ENCODE measurements at places on chromosomes 3 and 15. TPM values are rescaled to one million over a fixed set of nuclear protein-coding genes. Genes with fewer than 3 reads are reported as not detected.

DNA sequence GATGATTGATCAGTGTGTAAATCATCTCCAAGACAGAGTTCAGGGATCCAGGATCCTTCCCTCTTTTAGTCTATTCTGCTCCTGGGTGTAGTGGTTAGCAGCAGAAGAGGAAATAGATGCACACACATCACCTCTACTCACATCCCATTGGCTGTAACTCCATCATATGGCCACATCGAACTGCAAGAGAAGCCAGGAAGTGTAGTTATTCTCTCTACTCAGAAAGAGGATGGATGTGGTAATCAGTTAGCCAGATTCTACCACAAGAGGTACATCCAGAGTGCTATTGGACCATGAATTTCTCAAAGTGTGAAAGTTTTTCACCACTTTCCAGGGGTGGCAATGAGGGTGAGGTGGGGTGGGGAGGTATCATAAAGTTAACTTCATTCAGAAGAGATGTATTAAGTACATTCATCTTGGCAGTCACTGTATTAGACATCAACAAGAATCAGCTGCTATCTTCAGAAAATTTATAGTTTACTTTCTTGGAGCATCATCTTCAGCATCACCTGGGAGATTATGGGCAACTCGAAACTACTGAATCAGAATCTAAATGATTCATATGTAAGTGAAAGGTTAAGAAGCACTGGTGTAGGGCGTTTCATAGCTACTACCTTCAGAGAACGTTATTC, 60.6 kb upstream of the GAP43 start:
- DNase-seq: no peak

GRCh38 chr3:100537646-100538338, 45.4 kb downstream of the TMEM45A start:
- DNase-seq: no peak

Gene STIMATE
- total RNA-seq: 14.5 TPM

GRCh38 chr15:57324944-57325679, 51.2 kb upstream of the CGNL1 start:
- no peak for DNase-seq

DNA sequence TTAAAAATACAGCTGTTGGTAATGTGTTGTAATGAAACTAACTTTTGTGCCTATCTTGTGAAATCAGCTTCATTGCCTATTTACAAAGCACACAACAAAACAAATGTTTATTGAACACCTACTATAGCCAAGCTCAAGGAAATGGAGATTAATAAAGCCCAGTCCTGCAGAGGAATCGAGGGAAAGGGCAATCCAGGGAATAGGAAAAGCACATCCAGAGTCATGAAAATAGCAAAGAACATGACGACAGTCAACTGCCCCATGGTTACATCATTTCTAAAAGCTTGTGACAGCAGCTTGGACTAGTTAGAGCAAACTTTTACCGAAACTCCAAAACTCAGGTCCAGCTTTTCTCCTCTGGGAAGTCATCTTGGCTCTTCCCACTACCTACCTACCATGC, 157.3 kb downstream of the LIPC start:
- no peak for DNase-seq

- no peak for DNase-seq
Observed at GRCh38 chr3:10549617-10550230, 44.3 kb upstream of the ATP2B2 start.

DNA sequence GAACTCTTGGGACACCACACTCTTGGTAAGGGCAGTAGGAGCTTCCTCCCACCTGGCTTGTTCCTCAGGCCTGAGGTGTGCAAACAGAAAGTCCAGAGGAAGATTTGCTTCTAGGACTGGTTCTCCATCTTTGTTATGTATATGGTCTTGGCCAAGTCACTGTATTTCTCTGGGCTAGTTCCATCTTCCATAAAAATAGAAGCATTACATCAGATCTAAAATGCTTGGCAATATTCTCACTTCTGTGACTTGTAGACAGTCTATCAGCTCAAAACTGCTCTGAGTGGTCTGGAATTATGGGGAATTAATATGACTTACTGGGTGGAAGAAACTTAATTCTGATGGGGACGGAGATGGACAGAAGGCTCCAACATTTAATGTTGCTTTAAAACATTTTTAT, 55.2 kb downstream of the TMEM108 start:
- no peak for DNase-seq

DNA sequence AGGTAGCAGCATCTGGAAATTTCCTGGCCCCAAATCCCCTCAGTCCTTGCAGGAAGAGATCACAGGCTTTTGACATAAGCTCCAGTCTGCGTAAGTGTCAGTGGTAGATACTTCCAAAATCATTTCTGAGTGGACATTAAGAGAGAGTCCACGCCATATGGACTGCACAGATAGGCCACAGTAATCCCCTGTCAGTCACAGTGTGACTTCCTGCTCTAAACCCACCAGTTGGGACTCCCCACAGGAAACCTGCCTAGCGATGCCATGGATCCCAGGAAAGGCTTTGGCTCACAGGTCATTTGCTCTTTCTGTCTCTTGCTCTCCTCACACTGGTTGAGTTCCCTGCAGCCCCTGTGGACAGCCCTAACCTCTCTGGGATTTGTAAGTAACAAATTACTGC, 28.8 kb upstream of the MKRN3 start:
- no peak for DNase-seq

DNA sequence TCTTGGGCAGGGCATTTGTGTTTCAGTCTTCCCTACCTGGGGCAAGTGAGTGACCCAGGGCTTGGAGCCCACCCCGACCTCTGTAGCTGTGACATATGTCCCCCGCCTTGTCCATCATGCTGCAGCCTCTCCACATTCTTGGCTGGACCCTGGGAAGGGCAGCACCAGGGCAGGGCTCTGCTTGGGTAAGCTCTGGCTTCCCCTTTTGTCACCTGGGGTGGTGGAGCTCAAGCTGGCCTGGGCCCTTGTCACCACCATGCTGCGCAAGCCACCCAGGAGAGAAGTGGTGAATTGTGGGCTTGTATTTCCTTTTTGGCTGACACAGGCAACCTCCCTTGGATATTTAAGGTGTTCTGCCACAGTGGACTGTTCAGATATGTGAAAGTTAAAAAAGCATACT, 29.3 kb downstream of the SPSB4 start:
- no peak for DNase-seq

GRCh38 chr3:172511783-172512762, 11.2 kb downstream of the TNFSF10 start:
- DNase-seq: no peak

DNA sequence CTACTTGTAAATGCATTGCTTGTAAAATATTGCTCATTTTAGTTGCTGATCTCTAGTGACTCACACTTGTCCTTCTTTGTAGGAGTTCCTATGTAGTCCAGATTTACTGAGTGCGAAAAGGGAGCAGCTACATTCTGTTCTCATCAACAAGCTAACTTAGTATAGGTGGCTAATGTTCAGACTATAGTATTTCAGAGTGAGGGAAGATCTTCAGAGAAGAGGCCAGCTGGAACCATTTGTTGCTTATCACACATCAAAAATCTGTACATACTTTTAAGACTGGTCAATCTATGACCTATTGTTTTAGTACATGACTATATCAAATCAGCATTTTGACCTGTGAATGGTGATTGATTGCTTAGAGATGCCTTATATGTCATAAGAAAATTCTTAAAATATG, 71.3 kb upstream of the THSD4 start:
- DNase-seq: no peak

DNA sequence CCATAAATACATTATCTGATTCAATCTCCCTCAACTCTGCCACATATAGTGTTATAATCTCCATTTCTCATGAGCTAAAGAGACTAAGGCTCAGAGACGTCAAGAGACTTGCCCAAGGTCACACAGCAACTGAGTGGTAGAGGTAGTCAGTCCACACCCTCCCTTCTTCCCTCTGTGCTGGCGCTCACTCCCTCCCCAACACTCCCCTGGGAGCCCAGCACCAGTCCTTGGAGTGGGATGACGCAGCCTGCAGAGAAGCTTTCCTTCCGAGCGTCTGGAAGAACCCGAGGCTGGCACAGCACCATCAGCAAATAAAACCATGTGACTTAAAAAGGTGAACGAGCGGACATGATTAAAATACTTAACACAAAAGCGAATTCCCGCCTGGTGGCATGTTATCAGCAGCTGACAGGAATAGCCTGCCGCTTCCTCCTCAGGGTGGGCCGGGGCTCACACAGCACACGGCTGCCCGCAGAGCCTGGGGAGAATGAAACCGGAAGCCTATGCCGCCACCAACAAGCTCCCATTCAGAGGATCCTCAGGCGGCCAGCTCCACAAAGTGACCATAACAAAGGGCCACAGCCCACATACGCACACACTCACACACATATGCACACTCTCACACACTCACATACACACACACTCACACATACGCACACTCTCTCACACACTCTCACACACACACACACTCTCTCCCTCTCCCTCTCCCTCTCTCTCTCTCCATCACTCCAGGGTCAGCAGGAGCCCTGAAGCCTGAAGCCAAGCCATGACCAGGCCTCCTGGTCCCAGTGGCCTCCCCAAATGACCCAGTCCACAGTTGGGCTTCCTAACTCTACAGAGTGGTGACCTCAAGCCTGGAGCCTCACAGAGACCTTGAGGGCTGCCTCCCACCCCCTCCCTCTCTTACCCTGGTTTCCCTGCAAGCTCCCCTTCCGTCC, 120.5 kb downstream of the XXYLT1 start:
- DNase-seq: peak; percentile 66

DNA sequence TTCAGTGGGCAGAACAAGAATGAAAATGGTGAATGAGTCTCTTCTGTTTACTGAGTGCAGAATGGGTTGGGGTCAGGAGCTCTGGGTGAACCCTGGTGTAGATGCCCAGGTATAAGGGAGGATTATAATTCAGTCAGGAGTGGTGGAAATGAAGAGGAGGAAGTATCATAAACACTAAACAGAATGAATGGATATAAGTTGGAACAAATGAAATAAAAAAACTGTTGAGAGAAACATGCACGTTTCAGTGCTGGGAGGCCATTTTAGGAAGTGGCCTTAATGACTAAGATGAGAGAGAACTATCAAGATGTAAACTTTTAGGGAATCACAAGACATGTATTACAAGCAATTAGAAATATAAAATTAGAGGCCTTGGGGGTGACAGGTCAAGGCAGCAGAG, 32.8 kb upstream of the LEKR1 start:
- no peak for DNase-seq

Gene MFN1
- total RNA-seq: 29.1 TPM

- DNase-seq: peak; percentile 19
Observed at GRCh38 chr3:81643721-81644120, 117.7 kb downstream of the GBE1 start.

- DNase-seq: peak; percentile 47
Observed at GRCh38 chr3:30496066-30496966, 110.1 kb upstream of the TGFBR2 start.

DNA sequence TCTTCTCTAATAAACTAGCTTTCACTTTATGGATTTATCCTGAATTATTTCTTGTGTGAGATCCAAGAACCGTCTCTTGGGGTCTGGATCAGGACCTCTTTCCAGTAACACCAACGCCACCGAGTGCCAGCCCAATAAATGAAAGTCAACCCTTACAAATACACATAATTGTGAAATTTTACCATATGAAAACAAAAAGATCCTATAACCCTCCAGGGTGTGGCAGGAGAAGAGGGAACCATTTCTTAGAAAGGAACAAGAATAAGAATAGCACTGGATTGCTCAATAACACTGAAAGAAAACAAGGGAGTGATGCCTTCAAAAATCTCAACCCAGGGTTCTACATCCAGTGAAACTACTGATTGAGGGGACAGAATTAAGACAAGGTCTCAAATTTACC, 51.6 kb upstream of the ACKR4 start:
- no peak for DNase-seq

Gene PLA2G4D
- total RNA-seq: 0.04 TPM

Gene NRROS
- total RNA-seq: 0.33 TPM

Gene FAM3D
- 0.60 TPM for total RNA-seq

Gene IL17RE
- 9.1 TPM for total RNA-seq

DNA sequence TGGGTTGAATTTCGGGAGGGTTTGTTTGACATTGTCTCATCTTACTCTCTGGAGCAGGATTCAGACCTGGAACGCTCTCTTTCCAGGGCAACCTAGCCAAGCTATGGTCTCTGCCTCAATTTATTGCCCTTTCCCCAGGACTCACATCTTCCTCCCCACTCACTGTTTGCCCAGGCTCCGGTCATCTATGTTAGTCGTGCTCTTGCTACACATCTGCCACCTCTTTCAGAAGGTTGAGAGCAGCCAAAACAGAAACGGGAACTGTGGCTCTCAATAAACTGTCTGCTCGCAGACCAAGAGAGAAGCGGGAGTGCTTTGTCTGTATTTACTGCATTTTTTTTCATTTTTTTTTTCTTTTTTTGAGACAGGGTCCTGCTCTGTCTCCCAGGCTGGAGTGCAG, 81.6 kb downstream of the ST6GAL1 start:
- DNase-seq: no peak

Gene FEZF2
- not detected for total RNA-seq

- DNase-seq: no peak
Observed at GRCh38 chr3:16070707-16071106, 103.8 kb upstream of the GALNT15 start.

GRCh38 chr3:42214565-42215283, 51.3 kb downstream of the CCK start:
- no peak for DNase-seq

DNA sequence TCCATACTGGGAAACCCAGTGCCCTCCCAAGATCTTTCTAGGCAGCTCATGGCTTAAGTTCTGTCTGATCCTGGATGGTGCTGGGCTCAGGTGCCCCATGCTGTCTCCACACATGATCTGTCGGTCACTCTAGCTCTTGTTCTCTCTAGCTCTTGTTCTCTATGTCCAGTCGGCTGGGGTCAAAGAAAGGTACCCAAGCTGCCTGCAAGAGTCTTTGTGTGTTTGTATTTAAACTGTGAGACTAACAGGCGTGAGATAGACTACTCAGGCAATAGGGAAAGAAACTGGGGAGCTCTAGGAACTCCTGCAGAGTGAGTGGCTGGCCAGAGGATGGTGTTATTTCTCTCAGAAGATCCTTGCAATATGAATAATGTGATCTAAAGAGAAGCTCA, 40.2 kb downstream of the GPR156 start:
- peak; percentile 12 for DNase-seq

GRCh38 chr15:26926081-26926480, 44.9 kb upstream of the GABRG3 start:
- DNase-seq: no peak

Gene LRRC2
- total RNA-seq: 0.28 TPM

DNA sequence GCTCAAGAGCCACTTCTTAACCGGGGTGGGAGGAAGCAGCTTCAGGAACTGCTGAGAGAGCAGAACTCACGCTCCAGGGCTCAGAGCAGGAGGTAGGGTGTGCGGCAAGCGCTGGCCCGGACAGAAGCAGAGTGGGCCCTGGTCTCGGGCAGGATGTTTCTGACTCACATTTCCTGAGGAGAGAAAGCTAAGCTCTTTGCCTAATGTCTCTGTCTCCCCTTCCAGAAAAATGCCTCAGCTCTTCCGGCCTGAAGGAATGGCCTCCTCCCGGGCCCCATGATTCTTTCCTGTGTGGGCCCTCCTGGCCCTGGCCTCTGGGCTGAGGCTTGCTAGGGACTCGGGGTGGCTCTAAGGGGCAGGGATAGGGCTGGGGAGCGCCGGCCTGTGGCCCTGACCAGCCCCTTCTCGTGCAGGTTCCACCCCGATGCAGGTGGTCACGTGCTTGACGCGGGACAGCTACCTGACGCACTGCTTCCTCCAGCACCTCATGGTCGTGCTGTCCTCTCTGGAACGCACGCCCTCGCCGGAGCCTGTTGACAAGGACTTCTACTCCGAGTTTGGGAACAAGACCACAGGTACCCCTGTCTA, 4.1 kb upstream of the STAB1 start:
- no peak for DNase-seq
